ENCODE measurements at places on chromosomes 6 and 20.

GRCh38 chr6:112270756-112271155, 16.4 kb upstream of the LAMA4 start:
- no peak for DNase-seq

GRCh38 chr6:125957845-125958244, 1.3 kb downstream of the HINT3 start:
- no peak for DNase-seq

DNA sequence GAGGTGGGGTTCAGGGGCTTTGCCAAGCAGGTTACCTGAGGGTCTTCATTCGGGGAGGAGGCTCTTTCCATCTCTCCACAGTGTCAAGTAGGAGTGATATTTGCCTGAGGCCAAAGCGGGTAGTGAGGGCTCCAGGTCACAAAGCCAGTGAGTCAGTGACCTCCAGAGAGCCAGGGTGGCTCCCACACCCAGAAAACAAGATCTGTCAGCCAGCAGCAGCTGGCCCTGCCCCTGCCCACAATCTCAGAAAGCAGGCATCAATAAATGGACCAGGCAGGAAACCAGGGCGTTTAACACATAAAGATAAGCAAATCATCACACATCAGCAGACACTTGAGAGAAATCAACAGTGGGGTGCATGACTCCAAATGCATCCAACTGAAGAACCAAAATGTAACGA, 250.8 kb downstream of the CDH26 start:
- no peak for DNase-seq

GRCh38 chr6:128725271-128726233, 157.4 kb upstream of the LAMA2 start:
- no peak for DNase-seq

- no peak for DNase-seq
These were observed 16.0 kb downstream of the PCK1 start for GRCh38 chr20:57576617-57577550.

- no peak for DNase-seq
These were observed 1.1 kb downstream of the RNF114 start for GRCh38 chr20:49937027-49937929.

- no peak for DNase-seq
These were observed 7.0 kb upstream of the RIN2 start for GRCh38 chr20:19750907-19751636.

GRCh38 chr6:168102315-168102985, 23.4 kb upstream of the FRMD1 start:
- no peak for DNase-seq

- no peak for DNase-seq
These were observed 288.2 kb upstream of the PREP start for GRCh38 chr6:105691081-105691480.

GRCh38 chr20:58059260-58059544, 169.3 kb downstream of the ANKRD60 start:
- no peak for DNase-seq

DNA sequence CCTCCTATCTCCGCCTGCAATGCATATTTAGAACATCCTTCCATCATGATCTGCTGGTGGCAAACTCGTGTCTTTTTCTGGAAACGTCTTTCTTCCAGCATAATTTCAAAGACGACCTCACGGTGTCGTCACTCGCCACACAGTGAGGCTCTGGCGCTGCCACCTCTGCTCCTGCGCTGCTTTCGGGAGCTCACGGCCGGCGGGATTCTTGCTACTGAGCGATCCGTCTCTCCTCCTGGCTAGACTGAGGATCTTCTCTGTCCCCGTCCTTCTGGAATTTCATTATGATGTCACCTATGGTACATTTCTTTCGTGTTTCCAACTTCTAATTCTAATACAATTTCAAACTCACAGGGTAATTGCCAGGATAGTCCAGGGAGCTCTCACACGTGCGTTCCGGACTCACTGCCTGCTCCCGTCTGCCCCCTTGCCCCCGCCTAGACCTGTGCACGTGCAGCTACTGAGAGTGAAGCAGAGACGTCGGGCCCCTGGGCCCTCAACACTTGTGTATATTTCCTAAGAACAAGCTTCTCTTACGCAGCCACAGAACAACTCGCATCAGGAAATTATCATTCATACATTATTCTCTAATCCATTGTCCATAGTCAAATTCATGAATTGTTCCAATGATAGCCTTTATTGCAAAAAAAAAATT, 25.5 kb upstream of the HELZ2 start:
- DNase-seq, result no peak

GRCh38 chr6:6918216-6918983, 189.4 kb upstream of the RREB1 start:
- peak; percentile 70 for DNase-seq

DNA sequence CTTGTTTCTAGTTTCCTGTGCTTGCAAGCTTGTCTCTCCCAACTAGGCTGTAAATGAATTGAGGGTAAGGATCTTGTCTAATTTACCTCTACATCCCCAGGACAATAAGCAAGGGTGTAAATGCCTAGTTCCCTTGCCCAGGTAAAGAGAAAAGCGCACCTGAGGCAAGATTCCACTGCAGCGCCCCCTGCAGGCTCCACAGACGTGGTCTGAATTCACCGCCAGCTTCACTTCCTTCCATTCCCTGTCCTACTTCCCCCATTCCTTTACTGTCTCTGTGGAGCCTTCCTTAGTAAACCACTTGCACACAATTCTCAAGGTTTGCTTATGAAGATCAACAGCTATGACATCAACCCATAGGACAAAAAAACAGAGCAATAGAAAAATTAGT, 42.3 kb downstream of the ANKEF1 start:
- no peak for DNase-seq

- no peak for DNase-seq
These were observed 77.1 kb downstream of the CDYL start for GRCh38 chr6:4853349-4853748.

- no peak for DNase-seq
These were observed 50.7 kb downstream of the NOX3 start for GRCh38 chr6:155404937-155405336.

DNA sequence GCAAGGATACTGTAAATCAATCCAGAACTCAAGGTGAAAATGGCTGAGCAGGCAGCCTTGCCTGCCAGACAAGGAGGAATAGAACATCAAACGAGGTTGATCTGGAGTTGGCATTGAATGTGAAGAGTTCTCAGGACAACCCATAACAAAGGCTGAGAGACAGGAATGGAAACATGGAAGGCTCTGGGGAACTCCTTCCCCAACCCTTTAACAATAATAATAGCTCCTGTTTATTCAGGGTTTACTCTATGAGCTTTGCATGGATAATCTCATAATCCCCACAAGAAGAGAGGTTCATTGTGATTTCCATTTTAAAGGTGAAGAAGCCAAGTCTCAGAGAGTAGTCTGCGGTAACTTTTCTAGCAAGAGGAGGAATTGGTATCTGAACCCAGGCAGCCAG, 151.7 kb downstream of the SOD2 start:
- DNase-seq, result no peak

- no peak for DNase-seq
These were observed 48.7 kb upstream of the BMP2 start for GRCh38 chr20:6718662-6719368.

DNA sequence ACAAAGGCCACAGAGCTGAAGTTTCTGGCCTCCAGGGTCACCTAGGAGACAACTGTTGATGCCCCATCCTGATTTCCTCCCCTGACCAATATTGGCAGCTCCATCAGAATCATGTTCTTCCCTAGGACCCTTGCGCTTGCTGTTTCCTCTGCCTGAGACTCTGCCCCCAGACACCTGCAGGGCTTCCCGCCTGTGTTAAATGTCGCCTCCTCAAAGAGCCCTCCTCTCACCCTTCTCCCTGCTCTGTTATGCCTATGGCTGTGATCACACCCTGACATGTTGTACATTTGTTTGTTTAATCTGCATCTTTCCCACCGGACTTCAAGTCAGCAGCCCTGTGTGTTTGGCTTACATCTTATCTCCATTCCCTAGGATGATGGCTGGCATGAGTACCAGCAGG, 30.1 kb downstream of the DLGAP4 start:
- DNase-seq, result no peak

DNA sequence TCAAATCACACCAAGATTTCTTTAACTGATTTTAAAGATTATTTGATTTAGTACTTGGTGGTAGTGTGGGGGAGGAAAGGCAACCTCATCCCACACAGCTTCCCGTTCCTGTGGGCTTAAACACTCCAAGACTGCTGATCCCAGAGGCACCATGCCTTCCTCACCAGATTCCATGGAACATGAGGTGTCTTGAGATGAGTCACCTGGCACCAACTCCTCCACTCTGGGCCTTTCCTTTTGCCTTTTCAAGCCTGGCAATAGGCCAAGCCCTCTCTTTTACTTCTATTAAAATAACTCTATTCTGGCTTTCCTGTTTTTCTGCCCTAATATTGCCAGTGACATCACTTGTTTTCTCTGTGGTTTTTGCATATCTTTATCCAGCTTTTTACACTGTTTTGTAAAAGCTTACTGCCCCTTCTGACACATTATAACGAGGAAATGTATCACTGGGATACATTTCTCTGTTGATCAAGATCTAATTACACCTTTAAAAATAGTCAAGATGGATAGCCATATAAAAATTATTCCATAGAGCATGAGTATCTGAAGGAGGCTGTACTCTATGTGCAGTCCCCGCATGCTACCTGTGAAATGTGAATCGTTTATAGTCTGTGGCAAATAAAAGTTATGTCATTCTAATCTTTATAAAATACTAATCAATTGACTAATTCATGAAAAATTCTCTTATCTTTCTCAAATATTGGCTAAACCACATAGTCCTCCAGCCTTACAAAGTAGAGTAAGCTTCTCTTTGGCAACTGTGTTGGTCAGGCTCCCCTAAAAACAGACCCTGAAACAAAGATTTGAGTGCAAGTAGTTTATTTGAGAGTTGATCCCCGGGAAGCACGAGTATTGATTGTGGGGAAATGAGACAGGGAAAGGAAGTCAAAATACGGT, 257.8 kb upstream of the KCNQ5 start:
- DNase-seq, result peak; percentile 61

GRCh38 chr20:56788671-56789610, 159.8 kb downstream of the TFAP2C start:
- DNase-seq, result no peak

- no peak for DNase-seq
These were observed 128.7 kb downstream of the RIN2 start for GRCh38 chr20:19886661-19887288.

GRCh38 chr6:158958504-158959386, 41.3 kb downstream of the RSPH3 start:
- no peak for DNase-seq

- no peak for DNase-seq
These were observed 698.4 kb downstream of the TENT5A start for GRCh38 chr6:81054036-81054435.

- DNase-seq, result no peak
These were observed 108.7 kb downstream of the FYN start for GRCh38 chr6:111764238-111765175.
